ENCODE measurements at places on chromosomes 6 and 20.
A peak's percentile ranks its signal among the peaks of the same experiment; 100 is the strongest.

DNA sequence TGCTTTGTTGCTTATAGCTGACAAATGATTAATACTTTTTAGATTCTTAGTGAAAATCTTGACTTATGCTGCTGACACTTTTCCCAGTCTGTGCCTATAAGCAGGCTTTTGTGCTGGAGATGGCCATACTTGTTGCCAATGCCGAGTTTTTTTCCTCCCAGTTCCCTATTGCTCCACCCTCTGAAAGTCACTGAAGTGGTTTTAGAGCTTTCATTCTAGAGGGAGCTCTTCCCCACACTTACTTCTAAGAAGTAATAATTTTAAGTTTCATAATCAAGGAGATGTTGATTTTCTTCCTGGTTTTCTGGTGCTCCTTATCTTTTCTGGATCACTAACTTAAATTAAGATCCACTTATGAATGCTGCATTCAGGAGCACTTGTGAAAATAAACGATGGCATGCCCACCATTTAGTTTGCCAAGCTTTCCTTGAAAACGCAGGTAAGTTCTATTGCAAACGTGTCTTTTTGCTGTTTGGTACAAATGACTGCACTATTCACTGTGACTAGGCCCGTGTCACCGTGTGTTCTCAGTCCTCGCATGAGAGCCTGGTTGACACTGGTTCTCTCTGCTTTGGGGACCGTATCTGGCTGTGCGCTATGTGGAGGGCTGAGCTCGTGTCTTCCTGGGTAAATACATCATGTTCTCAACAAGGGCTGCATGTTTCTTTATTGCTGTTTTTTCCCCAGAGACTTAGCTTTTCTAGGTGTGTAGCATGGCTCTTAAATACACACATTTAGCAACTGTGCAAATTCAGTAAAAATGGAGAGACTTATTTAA, 50.2 kb downstream of the GFRA4 start:
- no peak for DNase-seq

GRCh38 chr6:34181908-34182307, 36.0 kb upstream of the GRM4 start:
- no peak for DNase-seq

DNA sequence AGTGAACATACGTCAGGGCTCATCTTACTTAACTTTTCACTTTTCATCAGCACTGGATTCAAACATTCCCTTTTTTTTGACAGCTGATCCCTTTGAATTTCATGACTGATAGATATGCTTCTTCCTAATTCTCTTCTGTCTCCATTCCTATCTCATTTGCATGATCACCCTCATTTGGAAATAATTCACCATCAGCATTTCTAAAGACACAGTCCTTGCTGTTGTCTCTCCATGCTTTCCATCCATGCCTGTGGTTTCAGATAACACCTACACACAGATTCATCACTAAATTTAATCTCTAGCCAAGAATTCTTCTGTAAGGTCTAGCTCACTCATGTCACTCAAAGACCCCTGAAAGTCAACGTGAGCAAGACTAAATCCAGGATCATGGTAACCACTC, 228.4 kb upstream of the BTBD3 start:
- DNase-seq, result no peak

DNA sequence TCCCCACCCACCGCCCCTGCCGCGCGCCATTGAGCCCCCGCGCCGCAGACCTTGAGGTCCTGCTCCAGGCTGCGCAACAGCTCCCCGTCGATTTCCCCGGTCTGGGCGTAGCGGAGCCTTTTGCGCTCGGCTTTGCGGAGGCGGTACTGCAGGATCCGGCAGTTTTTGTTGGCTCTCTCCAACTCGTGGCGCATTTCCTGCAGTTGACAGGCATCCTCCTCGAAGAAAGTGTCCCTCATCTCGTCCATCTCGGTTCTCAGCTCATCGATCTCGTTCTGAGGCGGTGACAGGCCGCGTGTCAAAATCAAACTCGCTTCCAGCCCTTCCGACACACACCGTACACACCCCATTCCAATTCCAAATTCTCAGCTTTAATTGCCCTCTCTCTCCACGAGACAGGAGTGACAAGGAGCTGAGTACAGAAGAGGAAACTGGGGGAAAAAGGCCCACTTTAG, 4.3 kb downstream of the MTCL3 start:
- DNase-seq, result peak; percentile 49

DNA sequence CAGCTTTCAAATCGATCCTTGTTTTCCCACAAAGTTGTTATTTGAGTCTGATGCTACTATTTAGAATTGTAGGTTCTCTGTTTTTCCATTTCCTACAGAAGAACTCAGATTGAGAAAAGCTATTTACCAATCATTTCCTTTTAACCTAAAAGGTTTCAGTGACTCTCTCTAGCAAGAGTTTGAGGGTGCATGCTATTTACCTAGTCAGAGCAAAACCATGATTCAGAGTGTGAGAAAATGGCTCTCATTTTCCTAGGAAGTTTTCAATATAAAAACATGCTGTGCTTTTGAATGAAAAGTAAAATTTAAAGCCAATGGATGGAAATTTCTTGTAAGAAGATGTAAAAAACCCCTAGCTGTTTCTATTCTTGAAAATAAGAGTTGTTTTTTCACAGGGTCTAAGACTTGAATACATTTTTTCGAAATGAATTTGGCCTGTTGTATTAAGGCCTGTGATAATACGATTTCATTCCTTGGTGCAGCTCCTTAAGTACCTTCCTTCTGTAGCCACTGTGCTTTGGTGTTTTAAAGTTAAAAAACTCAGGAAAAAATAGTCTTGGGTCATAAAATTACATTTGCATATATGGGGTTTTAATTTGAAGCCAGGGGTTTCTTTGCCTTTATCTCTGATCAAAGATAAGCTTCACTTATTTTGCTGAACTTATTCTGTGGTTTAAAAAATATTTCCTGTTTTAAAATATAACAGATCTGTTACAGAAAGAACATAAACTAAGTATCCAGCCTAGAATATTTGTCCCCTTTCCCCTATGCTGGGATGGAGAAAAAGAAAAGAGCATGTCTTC, 18.0 kb upstream of the RSPH3 start:
- DNase-seq, result no peak

DNA sequence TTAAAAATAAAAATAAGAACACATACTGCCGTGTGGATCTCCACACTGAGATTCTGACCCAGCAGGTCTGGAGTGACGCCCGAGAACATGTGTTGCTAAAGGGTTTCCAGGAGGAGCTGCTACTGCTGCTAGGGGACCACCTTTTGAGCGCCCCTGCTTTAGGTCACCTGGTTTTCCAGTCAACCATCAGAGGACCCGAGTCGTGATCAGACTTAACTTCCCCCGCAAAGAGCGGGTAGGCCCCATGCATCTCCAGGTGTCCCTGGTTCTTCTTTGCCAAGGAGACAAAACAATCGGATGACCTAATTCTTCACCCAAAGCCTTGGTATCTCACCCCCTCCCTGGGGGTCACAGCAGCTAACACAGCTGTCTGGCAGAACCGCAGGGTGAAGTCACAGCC, 51.1 kb upstream of the STX16 start:
- DNase-seq, result no peak

GRCh38 chr6:89489078-89489477, 56.1 kb downstream of the ANKRD6 start:
- no peak for DNase-seq

DNA sequence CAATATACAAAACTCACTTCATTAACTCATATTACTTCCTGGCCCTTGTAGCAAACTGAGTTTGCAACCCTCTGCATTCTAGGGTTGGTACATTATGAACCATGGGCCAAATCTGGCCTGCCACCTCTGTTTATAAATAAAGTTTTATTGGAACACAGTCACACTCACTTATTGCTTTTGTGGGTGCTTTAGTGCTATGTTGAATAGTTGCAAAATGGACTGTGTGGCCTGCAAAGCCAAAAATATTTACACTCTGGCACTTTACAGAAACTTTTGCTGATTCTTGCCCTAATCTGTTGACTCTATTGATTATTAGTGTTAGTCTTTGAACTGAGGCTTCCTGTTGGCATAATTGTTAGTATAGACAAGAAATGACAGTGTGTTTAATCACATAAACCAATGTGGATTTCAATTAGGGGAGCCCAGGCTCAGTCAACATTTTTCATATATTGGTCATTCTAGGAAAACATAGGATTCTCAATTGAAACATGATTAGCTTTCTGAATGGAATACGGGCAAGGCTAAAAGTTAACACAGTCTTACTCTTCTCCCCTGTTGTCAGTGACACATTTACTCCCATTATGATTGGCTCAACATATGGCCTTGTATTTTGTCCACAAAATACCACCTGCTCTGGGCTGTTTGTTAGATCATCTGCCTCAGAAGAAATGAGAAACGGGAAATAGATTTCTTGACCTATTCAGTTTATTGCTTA, 241.9 kb upstream of the ZFP64 start:
- DNase-seq, result no peak

All from stimulated activated CD4-positive, alpha-beta T cell treated with anti-CD3 and anti-CD28 coated beads, Interleukin-4, amount 100 ng/mL, for 48 hours (primary cell).